ENCODE measurements at places on chromosomes 12 and 14.

GRCh38 chr12:72315858-72316257 lies 43.7 kb downstream of the TRHDE start:
- no peaks in the 10 kb centered on the region for H3K4me1 ChIP-seq
- DNase-seq, result no peak
- H3K27me3 ChIP-seq, result no peaks in the 10 kb centered on the region
- H3K27ac ChIP-seq, result no peak overlapping the region

DNA sequence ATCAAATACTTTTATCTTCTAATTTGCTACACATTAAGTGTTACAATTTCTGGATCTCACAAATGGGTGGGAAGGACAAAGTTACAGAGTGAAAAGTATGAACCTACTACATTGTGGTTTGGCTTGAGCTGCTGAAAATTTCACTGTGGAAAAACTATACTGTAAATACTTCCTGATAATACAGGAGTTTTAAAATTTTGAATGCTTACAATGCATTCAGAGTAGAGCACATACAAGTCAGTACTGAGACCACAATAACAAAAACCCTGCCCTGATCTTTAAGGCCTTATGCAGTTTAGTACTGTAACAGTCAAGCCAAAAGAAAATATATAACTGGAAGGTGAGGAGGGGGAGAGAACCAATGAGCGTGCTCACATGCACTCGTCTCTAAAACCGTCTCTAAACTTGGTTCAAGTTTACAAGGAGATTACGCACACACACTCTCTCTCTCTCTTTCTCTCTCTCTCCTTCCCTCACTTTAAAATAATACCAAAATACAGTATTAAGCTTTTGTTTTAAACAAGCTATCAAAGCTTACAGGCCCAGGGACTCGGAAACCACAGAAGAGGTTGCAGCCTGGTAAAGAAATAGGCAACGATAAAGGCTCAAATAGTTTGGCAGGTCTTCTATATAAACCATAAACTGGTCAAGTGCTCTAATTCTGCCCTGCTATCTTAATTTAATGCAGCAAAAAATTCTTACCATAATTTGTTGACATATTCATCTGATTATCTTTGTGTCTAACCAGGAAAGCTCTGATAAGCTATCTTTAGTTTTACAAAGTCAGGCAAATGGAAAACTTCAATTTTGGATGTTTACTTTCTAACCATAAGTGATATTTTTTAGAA lies 58.0 kb downstream of the ATF7 start:
- no peak overlapping the region for H3K4me3 ChIP-seq
- no peaks in the 10 kb centered on the region for H3K27me3 ChIP-seq
- H3K4me1 ChIP-seq, result no peaks in the 10 kb centered on the region
- H3K27ac ChIP-seq, result no peak overlapping the region

DNA sequence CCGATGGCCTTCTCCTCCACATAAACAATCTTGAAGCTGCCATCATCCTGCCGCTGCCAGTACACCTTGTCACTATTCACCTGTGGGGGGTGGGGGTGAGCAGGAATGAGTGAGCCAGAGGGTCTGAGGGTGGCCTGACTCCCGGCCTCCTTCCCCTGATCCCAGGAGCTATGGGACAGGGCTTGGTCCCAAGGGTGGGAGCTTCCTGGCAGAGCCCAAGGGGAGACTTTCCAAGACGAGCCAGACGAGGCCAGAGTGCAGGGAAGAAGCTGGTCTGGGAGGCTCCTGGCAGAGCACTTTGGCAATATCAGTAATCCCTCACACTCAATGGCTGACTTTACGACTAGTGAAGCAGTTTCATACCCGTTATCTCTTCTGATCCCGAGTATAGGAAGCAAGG lies 7.5 kb downstream of the TGM1 start:
- H3K27me3 ChIP-seq, result no peaks in the 10 kb centered on the region
- H3K36me3 ChIP-seq, result no peaks in the 10 kb centered on the region
- no peak overlapping the region for H3K4me3 ChIP-seq
- H3K4me1 ChIP-seq, result no peaks in the 10 kb centered on the region
- DNase-seq, result no peak
- no peak overlapping the region for H3K27ac ChIP-seq

DNA sequence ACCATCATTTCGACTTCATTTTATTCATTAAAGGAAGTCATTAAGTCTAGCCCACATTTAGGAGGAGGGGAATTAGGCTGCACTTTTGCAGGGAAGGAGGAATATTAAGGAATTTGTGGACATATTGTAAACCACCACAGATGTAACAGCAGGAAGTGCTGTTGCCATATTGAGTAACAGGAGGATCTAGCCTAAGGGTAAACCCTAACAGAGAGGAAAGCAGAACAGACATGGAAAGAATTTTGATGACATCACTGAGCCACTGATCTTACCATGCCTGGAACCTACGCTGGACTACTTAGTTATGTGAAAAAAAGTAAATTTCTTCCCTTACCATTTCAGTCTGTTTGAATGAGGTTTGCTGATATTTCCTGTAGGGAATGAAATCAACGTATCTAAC lies 100.7 kb upstream of the ATF7IP start:
- no peaks in the 10 kb centered on the region for H3K36me3 ChIP-seq
- H3K4me1 ChIP-seq, result peaks cover 2% of the 10 kb centered on the region
- DNase-seq, result no peak
- H3K4me3 ChIP-seq, result no peak overlapping the region
- no peaks in the 10 kb centered on the region for H3K27me3 ChIP-seq

DNA sequence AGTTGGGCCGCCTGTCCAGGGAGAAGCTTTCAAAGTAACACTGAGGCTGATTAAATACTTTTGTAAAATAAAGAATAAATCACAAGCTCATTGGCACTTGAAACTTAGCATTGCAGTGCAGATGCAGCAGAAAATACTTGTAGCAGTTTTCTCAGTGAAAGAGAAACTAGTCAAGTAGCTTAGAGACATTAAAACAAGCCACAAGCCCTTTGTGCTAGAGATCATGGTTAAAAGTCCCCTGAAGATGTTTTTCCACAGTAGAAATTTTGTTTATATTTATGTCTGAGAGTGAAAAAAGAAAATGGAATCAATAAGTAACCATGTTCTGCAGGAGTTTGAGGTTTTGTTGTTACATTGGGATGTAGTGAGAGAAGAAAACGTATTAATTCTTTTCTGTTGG lies 5.9 kb downstream of the PSEN1 start:
- H3K4me1 ChIP-seq, result peaks cover 2% of the 10 kb centered on the region
- no peak overlapping the region for H3K4me3 ChIP-seq
- H3K27ac ChIP-seq, result no peak overlapping the region
- H3K27me3 ChIP-seq, result no peaks in the 10 kb centered on the region
- H3K36me3 ChIP-seq, result no peaks in the 10 kb centered on the region
- no peak for DNase-seq
